Esophagus squamous epithelium (tissue), 5 donors: ENCODE measurements at places on chromosomes 2 and 18.

DNA sequence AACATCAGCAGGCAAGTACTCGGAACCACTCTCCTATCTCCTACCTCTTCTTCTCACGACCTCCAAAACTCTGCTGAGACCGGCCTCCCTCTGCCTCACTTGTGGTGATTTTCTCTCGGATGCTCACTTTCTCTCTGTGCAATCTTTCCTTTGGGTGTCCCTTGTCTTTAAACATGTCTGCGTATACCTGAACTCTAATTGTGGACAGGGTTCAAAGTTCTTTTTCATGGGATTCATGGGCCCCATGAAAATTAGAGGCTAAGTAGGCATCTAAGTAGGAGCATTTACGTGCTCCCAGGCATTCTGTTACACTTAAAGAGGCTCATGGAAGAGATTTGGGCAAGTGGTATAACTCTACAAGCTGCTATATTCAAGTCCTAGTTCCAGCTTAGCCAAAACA lies 2.1 kb upstream of the PPP1CB start:
- no peak for DNase-seq

DNA sequence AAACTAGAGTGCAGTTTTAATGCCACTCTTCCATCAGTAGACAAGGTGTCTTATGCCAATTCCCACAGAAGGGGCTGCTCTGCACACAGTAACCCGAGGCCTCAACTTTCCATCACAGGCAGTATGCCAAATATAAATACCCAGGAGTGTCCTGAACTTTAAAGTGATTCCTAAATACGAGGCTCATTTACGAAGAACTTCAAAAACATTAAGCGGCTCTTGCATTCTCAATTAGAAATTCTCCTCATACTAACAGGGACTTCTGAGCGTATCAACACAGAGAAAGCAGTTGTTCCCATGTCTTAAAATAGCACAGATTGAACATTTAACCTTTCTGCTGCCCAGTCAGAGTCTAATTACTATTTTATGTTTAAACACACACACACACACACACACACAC lies 638.6 kb downstream of the ERBB4 start:
- no peak for DNase-seq

GRCh38 chr2:96838345-96839292 lies 5.2 kb downstream of the ANKRD23 start:
- DNase-seq = no peak

DNA sequence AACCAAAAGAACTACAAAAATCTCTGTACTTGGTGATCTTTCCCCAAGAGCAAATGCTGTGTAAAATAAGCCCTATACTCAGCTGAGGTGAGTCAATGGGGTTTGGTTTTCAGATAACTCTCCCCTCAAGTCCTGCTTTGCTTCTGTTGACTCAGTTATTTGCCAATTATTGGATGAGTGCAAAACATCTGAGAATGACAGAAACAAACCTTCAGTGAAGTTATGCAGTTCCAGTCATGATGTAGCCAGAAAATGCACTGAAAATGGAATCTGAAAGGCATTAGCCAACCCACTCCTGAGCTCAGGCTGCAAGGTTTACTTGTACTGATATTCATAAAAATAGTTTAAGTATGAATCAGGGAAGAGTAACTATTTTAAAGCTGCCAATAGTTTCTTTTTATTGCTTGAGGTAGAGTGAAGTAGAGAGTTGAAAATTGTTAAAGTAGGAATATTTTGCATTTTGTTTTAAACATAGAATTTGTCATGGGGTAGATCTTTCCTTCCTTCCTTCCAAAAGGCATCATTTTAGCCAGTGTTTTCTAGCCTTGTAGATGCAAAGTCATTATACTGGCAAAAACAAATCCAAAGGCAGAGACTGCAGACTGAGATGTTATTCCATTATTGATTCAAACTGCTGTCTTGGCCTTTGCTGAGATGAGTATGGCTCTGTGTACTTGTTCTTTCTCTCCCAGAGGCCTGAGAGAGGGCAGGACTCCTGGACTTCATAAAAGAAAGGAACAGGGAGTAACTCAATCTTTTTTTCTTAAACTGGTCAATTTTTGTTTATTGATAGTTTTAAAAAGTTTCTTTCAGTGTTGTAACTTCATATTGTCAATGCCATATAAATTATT lies 215.3 kb downstream of the RND3 start:
- no peak for DNase-seq

DNA sequence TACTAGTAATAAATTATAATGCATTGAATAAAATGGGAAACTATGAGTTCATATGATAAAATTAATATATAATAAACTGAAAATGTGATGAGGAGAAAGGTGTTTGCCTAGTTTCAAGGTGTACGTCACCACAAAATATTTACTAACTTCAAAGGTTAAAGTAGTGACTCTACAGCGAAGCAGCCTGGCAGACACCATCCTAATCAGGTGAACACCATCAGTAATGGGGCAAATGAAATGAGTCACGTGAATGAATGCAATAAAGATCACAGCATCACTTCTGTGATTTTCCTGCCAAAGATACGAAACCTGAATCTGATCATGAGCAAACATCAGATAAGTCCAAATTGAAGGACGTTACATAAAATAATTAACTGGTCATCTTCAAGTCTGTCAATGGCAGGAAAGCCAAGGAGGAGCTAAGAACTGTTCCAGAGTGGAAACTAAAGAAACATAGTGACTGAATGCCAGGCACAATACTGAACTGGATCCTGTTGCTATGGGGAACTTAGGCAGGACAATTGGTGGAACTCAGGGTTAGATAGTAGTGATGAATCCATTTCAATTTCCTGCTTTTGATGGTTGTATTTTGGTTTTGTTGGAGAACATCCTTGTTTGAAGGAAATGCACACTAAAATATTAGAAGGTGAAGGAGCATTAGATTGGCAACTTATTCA lies 12.1 kb upstream of the NOSTRIN start:
- DNase-seq = no peak

DNA sequence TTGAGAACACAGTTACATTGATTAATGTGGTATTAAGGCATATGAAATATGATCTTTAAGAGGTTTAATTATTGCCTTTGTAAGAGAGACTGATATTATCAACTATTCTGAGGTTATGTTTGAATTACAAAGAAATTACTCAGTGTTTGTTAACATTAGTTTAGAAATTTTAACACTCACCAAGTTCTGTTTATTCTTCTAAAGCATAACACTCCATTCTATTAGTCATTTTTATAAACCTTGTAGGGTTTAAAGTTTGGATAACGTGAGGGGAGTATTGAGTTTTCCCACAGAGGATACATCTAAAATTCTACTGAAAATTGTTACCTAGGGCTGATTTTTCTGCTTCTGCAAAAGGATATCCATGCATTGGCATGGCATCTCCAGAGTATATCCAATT lies 7.7 kb downstream of the CCDC178 start:
- DNase-seq = no peak

DNA sequence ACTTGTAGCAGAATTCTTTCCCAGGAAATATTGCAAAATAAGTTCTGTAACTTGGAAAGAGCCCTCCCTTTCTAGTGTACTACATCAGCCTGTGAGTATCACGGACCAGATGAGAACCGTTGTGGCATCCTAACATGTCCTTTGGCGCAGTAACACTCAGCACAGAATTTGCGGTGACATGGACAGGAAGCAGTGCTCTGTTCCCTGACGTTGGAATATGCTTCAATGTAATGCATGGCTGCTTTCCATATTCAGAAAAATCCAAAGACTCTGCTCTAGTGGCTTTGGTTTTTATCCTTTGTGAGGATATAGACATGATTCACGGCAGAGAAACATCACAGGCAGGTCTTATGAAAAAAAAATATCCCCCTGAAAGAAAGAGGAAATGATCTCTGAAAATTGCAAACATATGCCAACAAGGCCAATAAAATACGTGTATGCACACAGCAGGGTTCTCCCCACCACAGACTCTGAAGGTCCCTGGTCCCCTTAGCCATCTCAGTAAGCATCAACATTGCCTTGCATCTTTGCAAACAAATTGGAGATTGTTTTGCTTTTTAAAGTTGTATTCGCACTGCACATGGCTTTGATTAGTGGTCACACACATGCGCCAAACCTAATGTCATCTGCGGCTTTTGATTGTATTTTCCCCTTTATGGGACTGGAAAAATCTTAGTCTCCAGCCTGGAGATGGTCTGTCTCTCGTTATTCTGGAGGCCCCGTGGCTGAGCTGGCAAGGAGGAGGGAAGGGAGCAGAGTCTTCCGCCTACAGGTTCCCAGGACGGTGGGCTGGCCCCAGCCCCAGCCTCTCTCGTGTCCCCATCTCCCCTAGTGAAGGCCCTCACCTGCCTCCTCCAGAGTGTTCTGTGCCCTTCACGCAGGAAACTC lies 122.9 kb downstream of the COPS8 start:
- DNase-seq = no peak
